Fibroblast of villous mesenchyme (primary cell): ENCODE measurements at places on chromosomes 3 and 15. TPM values are rescaled to one million over a fixed set of nuclear protein-coding genes. Genes with fewer than 3 reads are reported as not detected.

The CPB1 gene
- not detected in 2 replicates for total RNA-seq

The LYZL4 gene
- total RNA-seq: not detected in 2 replicates

The NR2F2 gene
- total RNA-seq: 73.1 and 96.3 TPM in 2 replicates

The NANOGP8 gene
- total RNA-seq: 0.32 TPM in 1 of 2 replicates, not detected in the other

The STX19 gene
- not detected in 2 replicates for total RNA-seq

The FBXO45 gene
- 9.3 and 12.5 TPM in 2 replicates for total RNA-seq

The LXN gene
- total RNA-seq: 32.0 and 50.9 TPM in 2 replicates

The TMEM212 gene
- total RNA-seq: not detected in 2 replicates

The SH3GL3 gene
- under 0.01 TPM in 1 of 2 replicates, not detected in the other for total RNA-seq

The ZNF80 gene
- total RNA-seq: under 0.01 TPM in 1 of 2 replicates, not detected in the other

The FOXL2NB gene
- total RNA-seq: 61.8 and 101 TPM in 2 replicates

The BNC1 gene
- total RNA-seq: 5.2 and 6.9 TPM in 2 replicates

The LDHAL6B gene
- not detected in 2 replicates for total RNA-seq

The LRRN1 gene
- under 0.01 TPM in 2 replicates for total RNA-seq

The ENTPD3 gene
- total RNA-seq: under 0.01 TPM in 1 of 2 replicates, not detected in the other

The PTPN9 gene
- 23.5 and 32.4 TPM in 2 replicates for total RNA-seq

The IFT122 gene
- 19.9 and 21.3 TPM in 2 replicates for total RNA-seq

The RRP9 gene
- 22.5 and 24.8 TPM in 2 replicates for total RNA-seq

The ECE2 gene
- total RNA-seq: not detected in 2 replicates

The ZNF774 gene
- total RNA-seq: 1.6 and 1.7 TPM in 2 replicates

The ELL3 gene
- 1.6 and 4.3 TPM in 2 replicates for total RNA-seq

The LMAN1L gene
- total RNA-seq: not detected in 2 replicates

The IL16 gene
- 0.32 TPM in 1 of 2 replicates, not detected in the other for total RNA-seq

The IL12A gene
- 0.64 and 2.2 TPM in 2 replicates for total RNA-seq

The ROBO1 gene
- 65.4 and 88.5 TPM in 2 replicates for total RNA-seq

The CD96 gene
- total RNA-seq: 0.32 TPM in 1 of 2 replicates, not detected in the other

The FSTL1 gene
- 997 and 1,795 TPM in 2 replicates for total RNA-seq

The SYNM gene
- total RNA-seq: 5.6 and 8.4 TPM in 2 replicates

The MESP2 gene
- total RNA-seq: 0.32 and 0.43 TPM in 2 replicates

The PGBD4 gene
- 1.9 and 2.6 TPM in 2 replicates for total RNA-seq

The EIF4G1 gene
- 252 and 288 TPM in 2 replicates for total RNA-seq

The GOLGA8T gene
- total RNA-seq: under 0.01 TPM in 1 of 2 replicates, not detected in the other

The RASGRP1 gene
- 5.2 and 9.5 TPM in 2 replicates for total RNA-seq

The PAK6 gene
- under 0.01 TPM in 2 replicates for total RNA-seq
